ENCODE measurements at places on chromosomes 12 and 14.
A peak's percentile ranks its signal among the peaks of the same experiment; 100 is the strongest.

DNA sequence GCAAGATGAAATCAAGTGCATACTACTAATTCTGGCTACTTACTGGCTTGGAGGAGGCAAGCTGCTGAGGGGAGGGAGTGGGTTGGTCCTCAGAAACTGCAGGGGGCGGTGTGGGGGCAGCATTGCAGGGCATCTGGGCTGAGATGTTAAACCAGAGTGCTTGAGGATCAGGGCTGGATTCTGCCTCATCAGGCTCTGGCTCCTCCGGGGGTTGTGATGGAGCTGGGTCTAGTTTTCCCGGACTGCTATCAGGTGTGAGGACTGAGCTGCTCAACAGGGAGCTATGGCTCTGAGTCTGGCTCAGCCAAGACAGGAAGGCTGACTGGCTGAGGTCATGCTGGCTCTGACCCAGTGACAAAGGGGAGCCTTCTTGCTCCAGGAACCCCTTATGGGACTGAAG is 28.6 kb downstream of the BAZ2A start:
- peak; percentile 6 for DNase-seq

DNA sequence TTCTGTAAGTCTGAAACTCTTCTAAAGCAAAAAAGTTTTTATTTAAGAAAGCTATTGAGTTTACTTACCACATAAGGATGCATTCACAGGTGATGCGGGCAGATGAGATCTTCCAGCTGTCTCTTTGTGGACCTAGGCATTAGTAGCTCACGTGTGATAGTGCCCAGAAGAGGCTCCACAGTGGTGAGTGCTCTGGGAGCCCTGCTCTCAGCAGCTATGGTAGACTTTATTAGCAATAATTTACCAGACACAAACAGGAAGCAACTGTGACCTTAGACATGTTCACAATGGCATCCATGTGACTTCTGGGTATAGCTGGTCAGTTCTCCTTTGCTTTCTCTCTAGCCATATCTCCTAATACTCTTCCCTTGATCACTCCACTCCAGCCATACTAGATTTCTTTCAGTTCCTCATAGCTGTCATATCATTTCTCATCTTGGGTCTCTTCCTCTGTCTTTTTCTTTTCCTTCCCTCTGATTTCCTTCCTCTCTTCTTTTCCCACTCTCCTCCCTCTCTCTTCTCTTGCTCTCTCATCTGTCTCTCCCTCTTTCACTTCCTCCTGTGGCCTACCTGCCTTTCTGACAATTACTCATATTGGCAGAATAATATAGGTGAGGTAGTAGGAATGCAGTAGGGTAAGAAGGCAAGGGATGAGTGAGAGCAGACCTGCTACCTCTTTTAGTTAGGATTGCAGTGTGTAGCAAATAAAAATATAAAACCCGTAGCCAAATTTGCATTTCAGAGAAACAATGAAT is 75.2 kb upstream of the SCAF11 start:
- DNase-seq, result no peak

- DNase-seq, result no peak
Measured at GRCh38 chr12:106078358-106079010, 60.3 kb downstream of the NUAK1 start.

GRCh38 chr12:114604606-114605005 is 79.4 kb downstream of the TBX3 start:
- DNase-seq, result no peak

- DNase-seq, result no peak
Measured at GRCh38 chr12:11697670-11698387, 48.4 kb downstream of the ETV6 start.

DNA sequence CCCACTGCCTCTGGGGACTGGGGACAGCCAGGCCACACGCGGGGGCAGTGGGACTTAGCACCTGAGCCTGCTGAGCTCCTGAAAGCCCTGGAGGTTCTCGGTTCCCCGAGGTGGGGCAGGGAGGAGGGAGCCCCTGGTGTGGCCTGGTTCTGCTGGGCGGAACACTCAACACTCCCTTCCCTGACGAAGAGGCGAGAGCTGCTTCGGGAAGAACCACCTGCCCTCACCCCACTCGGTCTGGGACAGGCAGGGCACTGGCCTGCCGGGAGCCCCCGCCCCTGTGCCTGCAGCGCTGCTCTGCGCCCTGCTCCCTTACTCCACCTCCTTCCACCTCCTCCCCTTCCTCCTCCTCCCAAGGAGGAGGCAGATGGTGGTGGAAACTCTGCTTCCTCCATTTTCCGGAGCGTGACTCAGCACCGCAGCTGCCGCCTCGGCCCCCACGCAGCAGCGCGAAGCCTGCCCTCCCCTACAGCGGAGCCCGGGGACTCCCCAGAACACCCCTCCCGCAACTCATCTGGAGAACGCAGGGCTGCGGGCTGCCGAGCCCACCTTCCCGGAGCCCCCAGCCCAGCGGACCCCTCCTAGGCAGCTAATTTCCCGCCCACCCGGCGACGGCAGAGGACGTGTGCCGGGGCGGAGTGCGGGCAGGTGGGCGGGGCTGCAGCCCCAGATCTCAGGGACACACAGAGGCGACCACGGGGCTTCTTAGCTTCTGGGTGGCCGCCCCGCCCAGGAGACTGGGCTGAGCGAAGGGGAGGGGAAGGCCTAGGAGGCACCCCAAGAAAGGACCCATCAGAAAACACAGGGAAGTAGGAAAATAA is 11.7 kb upstream of the INF2 start:
- peak; percentile 53 for DNase-seq

- no peak for DNase-seq
Measured at GRCh38 chr12:94074216-94074979, 74.0 kb upstream of the PLXNC1 start.

GRCh38 chr14:28877923-28878322 is 111.3 kb downstream of the FOXG1 start:
- no peak for DNase-seq

GRCh38 chr14:75493592-75494087 is 28.6 kb upstream of the BATF start:
- DNase-seq, result no peak

- no peak for DNase-seq
Measured at GRCh38 chr12:114913871-114914801, 230.2 kb upstream of the TBX3 start.

DNA sequence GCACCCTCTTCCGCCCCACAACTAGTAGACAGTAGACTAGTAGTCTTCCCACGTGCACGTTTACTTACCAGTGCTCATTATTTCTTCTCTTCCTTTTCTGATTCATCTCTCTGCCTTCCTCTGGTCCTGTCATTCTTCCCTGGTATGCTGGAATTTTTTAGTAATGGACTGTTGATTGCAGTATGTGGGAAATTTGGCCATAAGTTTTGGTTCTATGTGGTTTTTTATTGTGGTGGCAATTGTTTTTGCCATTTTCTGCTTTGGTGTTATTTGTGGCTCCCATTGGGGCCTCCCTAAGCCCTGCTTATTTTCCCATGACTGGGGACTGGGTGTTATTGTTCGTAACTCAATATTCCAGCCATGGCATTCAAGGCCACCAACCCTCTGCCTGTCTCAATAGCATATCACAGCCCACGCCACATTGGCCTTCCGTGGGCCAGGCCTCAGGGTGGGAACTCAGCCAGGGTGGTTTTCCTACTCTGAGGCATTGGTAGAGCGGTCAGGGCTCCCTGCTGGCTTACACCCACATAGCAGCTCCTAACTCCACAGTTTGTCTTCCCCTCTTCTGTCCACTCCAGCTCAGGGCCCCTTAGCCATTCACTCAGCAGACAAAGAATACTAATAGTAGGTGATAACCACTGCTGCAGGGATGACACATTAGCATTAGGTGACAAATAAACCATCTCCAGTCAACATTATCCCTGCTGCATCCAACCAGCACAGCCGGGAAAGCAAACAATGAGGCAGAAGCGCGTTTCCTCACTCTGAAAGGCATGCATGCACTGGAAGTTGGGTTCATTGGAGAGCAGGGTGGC is 321.5 kb downstream of the CACNA1C start:
- no peak for DNase-seq

GRCh38 chr14:102362084-102362483 is 606 bp downstream of the CINP start:
- no peak for DNase-seq

GRCh38 chr14:95699412-95699811 is 13.2 kb downstream of the TCL1B start:
- no peak for DNase-seq

GRCh38 chr12:96514328-96514727 is 25.0 kb downstream of the CFAP54 start:
- no peak for DNase-seq

GRCh38 chr12:22443379-22444316 is 100.7 kb downstream of the C2CD5 start:
- DNase-seq, result peak; percentile 64

GRCh38 chr14:32230695-32231280 is 27.7 kb upstream of the RNU6-8 start:
- DNase-seq, result no peak

GRCh38 chr14:103499709-103500108 is 22.9 kb downstream of the CKB start:
- DNase-seq, result no peak

- no peak for DNase-seq
Measured at GRCh38 chr14:93946541-93947090, 19.5 kb downstream of the FAM181A start.

- no peak for DNase-seq
Measured at GRCh38 chr12:45637706-45638105, 91.8 kb upstream of the ARID2 start.

GRCh38 chr12:1791104-1791841 is 29.1 kb upstream of the LRTM2 start:
- DNase-seq, result peak; percentile 61

GRCh38 chr12:106101803-106102202 is 37.0 kb downstream of the NUAK1 start:
- no peak for DNase-seq

DNA sequence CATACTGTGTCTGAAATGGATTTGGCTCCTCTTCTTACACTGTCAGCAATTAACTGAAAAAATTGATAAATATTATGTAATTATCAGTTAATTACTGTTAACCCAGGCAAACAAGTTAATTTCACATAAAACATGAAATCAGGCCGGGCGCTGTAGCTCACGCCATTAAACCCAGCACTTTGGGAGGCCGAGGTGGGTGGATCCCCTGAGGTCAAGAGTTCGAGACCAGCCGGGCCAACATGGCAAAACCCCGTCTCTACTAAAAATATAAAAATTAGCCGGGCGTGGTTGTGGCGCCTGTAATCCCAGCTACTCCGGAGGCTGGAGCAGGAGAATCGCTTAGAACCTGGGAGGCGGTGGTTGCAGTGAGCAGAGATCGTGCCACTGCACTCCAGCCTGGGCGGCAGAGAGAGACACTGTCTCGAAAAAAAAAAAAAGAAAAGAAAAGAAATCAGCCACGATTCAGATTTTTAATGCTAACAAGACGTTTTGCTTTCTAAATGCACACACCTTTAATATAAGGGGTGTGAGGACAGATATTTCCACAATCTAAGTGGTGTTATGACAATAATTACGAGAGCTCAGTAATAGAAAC is 473 bp upstream of the TMEM19 start:
- DNase-seq, result no peak

- no peak for DNase-seq
Measured at GRCh38 chr12:109795023-109795422, 38.2 kb downstream of the TRPV4 start.

- DNase-seq, result no peak
Measured at GRCh38 chr12:124120739-124121138, 147.7 kb downstream of the ZNF664 start.

All from stimulated activated naive CD4-positive, alpha-beta T cell (primary cell).